ENCODE measurements at places on chromosomes 3 and 15.

DNA sequence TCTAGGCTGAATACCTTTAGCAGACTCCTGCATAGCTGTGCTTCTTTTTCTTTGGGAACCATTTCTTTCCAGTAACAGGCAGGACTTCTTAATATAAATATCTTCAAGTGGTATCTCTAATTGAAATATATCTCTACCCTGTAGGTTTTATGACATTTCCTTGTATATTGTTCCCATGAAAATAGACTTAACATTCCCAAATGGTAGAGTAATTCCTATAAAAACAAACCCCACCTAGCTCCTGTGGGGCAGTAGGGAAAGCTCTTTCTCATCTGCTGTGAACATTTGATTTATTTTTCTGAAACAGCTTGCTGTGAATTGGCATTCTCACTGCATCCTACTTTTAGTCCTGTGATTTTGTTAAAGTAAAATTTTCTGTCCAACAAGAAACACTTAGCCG is 20.8 kb downstream of the SELENOT start:
- no peak for DNase-seq

GRCh38 chr3:94065122-94065521 is 2.3 kb downstream of the NSUN3 start:
- no peak for DNase-seq

- peak; percentile 35 for DNase-seq
Measured at GRCh38 chr3:45929042-45929679, 14.1 kb upstream of the CXCR6 start.

GRCh38 chr3:57268416-57268815 is 24.1 kb downstream of the ASB14 start:
- DNase-seq, result no peak

DNA sequence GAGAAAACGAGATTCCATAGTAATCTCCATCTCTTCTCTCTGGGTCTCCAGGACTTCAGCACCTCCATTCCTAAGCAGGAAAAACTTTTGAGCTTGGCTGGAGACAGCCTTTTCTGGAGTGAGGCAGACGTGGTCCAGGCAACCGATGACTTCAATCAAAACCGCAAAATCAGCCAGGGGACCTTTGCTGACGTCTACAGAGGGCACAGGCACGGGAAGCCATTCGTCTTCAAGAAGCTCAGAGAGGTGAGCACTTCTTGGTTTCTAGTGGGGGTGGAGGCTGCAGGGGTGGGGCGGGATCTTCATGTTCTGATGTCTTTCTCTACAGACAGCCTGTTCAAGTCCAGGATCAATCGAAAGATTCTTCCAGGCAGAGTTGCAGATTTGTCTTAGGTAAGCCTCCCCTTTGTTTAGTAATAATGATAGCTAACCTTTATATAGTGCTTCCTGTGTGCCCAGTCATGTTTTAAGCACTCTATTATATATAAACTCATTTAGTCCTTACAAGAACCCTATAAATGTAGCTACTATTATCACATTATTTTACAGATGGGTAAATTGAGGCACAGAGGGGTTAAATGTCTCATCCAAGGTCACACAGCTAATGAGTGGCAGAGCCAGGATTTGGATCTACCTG is 35.0 kb upstream of the TATDN2 start:
- no peak for DNase-seq

DNA sequence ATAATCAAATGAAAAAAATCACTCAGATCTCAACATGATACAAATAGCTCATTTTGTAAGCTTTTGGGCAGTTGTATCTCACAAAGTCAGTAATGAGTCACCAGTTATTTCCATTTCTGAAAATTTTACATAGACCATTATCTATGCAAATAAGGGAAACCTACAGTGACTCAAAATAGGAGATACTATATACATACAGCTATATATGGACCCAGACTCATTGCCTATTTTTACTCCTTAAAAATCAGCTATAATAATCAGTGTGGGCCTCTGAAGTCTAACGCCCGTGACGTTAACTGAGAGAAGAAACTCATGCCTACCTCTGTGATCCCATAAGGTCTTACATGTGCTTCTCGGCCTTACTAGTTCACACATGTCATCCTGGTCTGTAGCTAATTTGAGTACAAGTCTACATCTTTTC is 31.6 kb downstream of the LRIG1 start:
- no peak for DNase-seq

GRCh38 chr3:110810356-110810755 is 261.3 kb upstream of the NECTIN3 start:
- DNase-seq, result no peak

DNA sequence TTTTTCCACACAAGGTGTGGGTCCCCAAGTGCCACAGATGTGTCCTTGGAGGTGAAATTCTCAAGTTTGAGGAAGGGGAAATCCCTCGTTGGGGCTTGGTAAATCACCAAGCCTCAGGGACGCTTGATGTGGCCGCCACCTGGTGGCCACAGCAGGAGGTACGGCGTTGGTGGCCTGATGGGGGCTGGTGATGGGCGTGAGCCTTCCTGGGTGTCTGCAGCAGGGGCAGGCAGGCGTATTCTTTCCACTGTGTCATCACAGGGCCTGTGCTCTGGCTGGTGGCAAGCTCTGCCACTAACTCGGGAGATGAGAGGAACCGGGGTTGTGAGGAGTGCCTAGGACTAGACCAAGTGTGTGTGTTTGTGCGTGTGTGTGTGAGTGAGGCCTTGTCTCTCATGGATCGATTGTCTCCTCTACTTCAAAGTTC is 4.2 kb downstream of the ACOX2 start:
- DNase-seq, result peak; percentile 68

DNA sequence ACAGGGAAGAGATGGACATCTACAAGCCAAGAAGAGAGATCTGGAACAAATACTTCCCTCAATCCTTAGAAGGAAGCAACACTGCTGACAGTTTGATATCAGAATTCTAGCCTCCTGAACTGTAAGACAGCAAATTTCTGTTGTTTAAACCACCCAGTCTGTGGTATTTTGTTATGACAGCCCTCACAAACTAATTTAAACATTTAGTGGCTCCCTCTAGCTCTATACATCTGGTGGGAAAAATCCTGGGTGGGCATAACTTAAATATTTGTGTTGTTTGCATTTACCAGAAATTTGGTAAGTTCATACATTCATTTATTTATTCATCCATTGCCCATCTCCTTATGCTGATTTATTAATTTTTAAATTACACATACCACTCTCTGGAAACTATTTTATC is 62.5 kb upstream of the GSK3B start:
- no peak for DNase-seq

DNA sequence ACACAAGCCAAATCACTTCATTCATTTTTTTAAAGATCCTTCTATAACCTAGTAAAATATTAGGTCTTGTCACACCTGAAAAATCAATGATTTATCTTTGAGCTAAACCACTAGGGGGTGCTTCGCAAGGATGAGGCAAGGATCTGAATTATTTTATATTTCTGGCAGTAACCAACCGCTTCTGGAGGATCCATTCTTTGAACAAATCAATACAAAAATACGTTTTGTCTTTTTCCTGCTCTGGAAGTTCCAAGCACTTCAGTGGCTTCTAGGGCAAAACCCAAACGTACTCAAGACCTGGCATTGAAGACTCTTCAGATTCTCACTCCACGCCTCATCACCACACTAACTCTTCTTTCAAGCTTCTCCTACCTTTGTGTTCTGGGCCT is 486 bp downstream of the LSG1 start:
- peak; percentile 66 for DNase-seq

DNA sequence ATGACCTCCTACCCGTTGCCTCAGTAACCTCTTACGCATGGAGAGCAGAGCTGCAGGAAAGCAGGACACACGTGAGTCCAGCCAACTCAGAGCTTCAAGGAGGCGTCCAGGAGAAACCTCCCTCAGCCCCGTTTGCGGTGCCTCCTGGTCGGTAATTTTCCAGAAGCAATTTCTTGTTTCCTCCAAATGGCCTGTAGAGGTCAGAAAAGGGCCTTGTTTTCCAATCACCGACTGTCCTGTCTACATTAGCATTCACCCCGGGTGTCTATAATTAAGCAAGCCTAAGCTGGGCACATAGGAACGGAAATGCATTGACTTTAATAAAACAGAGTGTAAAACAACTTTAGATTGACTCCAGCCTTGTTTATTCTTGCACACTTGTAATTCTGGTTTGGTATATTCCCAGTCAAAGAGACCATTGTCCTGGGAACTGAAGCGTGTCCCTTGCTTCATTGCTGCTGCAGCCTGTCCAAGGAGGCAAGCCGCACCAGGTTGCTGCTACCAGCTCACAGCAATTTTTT is 836.2 kb downstream of the AGBL1 start:
- DNase-seq, result peak; percentile 47
